ENCODE measurements at places on chromosomes 3 and 15.

GRCh38 chr3:85180-85579 lies 111.4 kb upstream of the CHL1 start:
- DNase-seq: no peak

DNA sequence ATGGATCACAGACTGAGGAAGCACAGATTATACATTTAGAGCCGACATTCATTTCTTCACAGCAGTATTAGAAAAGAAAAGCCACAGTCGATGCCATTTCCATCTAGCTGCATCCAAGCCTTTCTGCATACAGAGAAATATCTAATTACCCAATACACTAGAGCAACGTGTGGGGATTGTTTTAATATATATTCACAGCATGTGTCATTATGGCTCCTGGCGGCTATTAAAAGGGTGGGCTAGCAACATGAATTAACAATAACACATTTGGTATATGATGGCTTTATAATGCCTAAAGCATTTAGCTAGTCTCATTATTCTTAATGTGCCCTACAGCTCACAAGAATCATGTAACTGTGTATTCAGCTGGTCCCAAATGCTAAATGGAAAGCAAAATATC lies 1030.5 kb downstream of the FHIT start:
- DNase-seq: no peak

DNA sequence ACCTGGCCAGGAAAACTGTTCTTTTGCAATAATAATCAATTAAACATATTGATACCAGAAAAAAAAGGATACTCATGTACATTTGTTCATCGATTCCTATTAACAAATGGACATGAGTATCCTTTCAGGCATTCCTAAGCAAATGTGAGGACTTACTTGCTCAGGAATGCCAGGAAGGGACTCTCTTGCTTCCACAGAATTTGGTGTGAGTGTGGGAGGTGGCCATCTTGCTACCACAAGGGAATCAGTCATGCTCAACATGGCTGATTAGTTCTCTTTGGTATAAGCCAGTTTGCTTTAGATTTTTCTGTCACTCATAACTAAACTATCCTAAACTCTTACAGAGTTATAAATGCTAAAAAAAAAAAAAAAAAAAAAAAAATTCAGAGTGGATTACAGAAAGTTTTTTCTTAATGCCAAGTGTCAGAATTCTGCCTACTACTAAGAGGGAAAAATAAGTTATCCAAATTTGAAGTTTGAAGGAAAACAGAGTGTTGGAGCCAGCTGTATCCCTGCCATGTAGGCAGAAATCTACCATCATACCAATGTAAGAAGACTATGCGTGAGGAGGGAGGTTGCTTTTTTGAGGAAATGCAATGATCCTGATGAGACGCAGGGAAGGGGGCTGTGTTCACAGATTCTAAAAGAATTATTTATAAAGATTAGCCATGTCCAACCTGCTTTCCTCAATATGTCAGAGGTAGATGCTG lies 98.7 kb downstream of the PLD1 start:
- DNase-seq: no peak

GRCh38 chr15:91953432-91953831 lies 99.9 kb downstream of the SLCO3A1 start:
- DNase-seq: no peak

DNA sequence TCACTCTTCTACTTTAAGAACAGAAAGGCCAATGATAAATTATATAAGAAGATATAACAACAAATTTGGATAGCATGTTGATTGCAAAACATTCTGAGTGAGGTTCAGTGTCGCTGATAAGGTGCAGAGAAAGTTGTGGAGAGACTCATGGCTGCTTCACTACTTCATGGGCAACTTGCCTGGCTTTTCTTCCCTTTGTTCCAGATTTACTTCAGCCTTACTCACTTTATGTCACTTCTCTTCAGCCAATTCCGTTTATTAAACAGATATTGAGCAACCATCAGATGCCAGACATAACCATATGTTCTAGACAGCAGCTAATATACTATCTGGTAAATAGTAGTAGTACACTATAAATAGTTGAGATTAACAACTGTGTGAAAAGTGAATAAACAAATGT lies 150.0 kb upstream of the CHL1 start:
- DNase-seq: no peak

- DNase-seq: no peak
Measured at GRCh38 chr3:32840086-32840841, 22.5 kb downstream of the TRIM71 start.
